ENCODE measurements at places on chromosomes 5 and 9.

DNA sequence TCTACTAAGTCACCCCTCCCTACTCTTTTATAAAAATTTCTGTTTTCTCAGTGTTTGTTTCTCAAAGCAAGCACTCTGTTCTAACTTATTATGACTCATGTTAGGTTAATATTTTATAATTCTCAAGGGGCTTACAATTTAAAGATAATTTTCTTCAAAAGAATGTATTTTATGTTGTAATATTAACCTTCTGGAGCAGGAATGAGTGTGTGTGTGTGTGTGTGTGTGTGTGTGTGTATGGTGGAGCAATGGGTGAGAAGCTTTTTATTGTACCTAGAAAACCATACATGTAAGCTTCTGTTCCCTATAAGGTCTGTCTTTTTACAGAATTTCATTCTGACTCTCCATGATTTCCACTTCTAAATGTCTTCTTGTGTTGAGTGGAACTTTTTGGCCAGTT, 63.0 kb downstream of the PBX3 start:
- DNase-seq, result no peak

DNA sequence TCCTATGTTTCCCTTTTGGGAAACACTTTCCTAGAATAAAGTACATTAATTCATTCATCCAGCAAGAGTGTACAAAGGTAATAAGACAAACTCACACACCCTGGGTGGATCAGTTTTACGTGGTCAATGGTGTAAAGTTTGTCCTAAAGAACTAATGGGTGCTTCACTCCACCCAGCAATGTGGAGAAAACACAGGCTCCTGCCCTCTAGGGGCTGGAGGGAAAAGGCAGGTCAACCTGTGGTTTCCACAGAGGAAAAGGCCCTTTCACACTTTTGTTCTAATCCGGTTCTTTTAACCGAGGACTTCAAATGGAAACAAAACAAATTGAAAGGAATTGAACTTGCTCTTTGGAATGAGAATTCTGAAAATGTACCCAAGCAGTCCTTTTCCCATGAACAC, 80.9 kb upstream of the SPOCK1 start:
- DNase-seq, result no peak

- peak; percentile 72 for DNase-seq
Measured at GRCh38 chr5:170773024-170773985, 10.2 kb upstream of the GABRP start.

- no peak for DNase-seq
Measured at GRCh38 chr5:141692533-141692888, 10.5 kb upstream of the ARAP3 start.

DNA sequence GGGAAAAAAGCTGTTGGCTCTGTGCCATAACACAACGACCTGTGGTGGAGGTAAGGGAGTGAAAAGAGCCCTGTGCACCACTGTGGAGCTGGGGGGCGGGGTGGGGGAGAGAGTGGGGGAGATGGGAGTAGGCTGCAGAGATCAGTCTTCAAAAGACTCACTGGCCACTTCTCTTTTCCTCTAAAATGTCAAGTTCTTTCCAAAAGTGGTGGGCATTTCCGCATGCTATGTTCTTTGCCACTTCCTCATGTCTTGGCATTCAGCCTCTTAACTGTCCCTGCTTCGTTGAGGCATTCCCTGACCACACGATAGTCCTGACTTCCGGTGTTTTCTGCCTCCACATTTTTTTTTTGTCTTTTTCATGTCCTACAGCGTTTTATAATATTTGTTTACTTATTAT, 2.4 kb upstream of the PPP2R2B start:
- no peak for DNase-seq

DNA sequence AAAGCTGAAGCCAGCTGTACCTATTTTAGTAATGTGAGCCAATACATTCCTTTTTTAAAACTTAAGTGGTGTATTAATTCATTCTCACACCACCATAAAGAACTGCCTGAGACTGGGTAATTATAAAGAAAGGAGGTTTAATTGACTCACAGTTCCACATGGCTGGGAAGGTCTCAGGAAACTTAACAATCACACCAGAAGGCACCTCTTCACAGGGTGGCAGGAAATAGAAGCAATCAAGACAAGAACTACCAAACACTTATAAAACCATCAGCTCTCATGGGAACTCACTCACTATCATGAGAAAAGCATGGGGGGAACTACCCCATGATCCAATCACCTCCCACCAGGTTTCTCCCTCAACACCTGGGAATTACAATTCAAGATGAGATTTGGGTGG, 21.0 kb downstream of the ESM1 start:
- DNase-seq, result no peak

DNA sequence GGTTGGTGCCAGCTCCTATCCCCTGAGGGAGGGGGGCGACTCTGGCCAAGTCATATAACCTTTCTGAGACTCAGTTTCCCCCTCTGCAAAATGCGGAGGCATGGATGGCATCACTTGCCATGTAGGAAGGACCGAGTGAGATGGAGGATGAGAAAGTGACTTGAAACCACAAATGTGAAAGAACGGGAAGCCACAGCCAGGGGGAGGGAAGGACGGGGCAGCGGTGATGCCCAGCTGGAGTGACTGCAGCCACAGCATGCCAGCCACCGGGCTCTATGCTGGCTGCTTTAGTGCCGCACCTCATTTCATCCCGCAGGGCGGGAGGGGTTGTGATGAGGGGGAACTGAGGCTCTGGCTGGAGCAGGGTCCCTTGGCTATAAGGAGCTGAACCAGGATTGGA, 74.5 kb downstream of the HMCN2 start:
- no peak for DNase-seq

GRCh38 chr5:407051-407450, 35.9 kb upstream of the EXOC3 start:
- no peak for DNase-seq

- DNase-seq, result no peak
Measured at GRCh38 chr9:97526895-97527575, 25.6 kb downstream of the TMOD1 start.

GRCh38 chr5:136212252-136212721, 19.3 kb upstream of the SMIM32 start:
- peak; percentile 39 for DNase-seq

DNA sequence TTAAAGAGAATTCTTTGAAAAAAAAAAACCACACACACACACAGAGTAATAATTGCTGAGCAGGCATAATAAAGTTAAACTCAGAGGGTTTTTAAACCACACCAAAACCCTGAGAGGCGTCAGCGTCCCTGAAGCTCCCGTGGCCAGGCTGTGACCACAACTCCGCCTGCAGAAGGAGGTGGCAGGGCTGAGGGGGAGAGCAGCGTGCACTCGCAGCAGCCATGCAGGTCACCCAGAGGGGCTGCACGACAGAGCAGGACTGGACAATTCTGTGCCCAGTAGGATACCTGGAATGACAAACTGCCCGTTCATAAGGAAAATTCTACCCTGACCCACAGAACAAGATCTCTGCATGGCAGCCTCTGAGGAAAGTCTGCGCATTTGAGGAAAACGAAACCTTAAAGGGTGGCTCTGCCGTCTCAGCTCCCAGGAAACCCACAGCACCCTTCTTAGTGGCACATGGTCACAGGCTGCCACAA, 44.0 kb downstream of the ROR2 start:
- peak; percentile 41 for DNase-seq

- no peak for DNase-seq
Measured at GRCh38 chr9:109114670-109115069, 5.1 kb downstream of the TMEM245 start.

- DNase-seq, result no peak
Measured at GRCh38 chr9:106326493-106326892, 536.5 kb upstream of the ZNF462 start.

- no peak for DNase-seq
Measured at GRCh38 chr9:32092031-32092430, 292.4 kb upstream of the ACO1 start.

- no peak for DNase-seq
Measured at GRCh38 chr5:179608131-179608581, 15.3 kb downstream of the HNRNPH1 start.

DNA sequence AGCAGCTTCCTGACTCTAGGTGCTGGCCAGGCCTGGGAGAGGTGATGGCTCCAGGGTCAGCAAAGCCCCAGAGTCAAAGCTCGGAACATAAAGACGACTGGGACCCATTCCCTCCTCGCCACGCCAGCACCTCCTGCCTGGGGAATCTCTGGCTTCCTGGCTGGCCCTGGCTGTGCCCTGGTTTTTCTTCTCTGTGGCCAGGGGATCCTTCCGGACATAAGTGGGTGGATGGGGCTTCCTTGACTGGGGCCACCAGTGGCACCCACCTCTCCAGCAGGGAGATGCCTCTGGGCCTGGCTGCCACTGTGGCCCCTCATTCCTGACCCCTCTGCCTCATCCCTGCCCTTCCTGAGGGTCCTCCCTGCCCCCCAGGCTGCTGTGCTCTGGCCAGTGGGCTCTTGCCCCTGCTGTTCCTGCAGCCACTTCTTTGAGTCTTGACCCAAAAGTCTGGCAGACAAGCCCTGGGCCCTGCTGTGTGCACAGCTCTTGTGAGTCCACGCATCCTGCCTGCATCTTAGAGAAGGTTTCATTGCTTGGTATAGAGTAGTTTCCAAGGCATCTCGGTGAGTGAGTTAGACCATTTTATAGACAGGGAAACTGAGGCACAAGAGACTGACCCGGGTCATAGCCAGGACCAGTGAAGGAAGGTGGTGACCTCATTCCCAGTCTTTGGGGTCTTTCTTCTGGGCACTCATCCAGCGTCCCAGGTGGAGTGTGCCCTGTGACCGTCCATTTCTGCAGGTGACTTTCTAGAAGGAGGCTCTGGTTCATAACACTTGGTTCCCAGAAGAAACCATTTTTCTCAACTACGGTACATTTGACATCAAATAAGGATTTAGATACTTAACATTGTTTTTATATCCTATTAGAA, 17.3 kb upstream of the LPCAT1 start:
- no peak for DNase-seq

GRCh38 chr5:73921741-73922140, 295.7 kb downstream of the ARHGEF28 start:
- no peak for DNase-seq

DNA sequence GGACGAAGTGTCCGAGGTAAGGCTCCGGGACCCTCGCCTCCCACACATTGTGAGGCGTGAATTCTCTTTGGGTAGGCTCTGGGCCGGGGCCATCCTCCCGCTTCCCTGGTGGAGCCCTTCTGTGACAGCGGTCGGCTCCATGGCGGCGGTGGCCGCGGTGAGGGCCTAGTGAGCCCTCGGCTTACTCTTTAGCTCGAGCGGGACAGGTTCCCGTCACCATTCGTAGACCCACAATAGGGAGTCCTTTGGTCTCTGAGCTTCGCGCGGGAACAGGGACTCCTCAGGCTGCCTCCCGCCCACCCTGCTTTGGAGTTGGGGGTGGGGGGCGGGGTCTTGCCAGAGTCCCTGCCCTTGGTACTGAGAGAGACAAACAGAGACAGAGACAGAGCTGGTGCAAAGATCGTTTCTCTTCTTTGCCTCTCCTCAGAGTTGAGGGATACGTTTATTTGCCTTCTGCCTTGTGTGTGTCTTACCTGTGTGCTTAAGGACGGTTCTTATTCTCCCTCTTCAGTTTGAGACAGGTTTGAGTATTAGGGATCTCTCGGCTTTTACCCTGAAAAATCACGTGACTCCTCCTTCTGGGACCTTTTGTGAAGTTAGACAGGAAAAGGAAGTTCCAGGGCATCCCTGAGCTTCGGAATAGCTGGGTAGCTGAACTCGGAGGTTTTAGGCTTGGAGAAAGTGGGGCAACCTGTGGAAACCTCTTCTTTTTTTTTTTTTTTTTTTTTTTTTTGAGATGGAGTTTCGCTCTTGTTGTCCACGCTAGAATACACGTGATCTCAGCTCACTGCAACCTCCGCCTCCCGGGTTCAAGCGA, 833 bp downstream of the ANKHD1 start:
- DNase-seq, result peak; percentile 64

DNA sequence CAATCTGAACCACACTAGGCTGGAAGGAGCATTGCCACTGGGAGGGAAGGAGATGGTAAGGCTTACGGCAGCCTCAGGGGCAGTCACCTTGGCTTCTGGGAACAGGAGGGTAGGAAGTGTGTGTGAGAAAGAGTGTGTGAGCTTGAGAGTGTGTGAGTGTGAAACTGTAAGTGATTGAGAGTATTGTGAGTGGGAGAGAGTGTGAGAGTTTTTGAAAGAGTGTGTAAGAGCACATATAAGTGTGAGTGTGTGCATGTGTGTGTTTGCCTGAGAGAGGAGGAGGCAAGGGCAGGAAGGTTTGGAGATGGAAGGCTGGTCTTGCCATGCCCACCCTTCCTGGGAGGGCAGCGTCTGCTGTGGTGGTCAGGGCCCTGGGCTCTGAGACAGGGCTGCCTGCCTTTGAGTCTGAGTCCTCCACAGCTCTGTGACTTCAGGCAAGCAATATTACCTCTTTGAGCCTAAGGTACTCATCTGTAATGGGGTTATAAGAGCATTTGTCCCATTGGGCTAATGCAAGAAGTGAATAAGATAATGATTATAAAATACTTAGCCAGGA, 51.9 kb upstream of the BOD1 start:
- DNase-seq, result no peak

GRCh38 chr9:2967766-2968165, 123.9 kb upstream of the PUM3 start:
- DNase-seq, result no peak

DNA sequence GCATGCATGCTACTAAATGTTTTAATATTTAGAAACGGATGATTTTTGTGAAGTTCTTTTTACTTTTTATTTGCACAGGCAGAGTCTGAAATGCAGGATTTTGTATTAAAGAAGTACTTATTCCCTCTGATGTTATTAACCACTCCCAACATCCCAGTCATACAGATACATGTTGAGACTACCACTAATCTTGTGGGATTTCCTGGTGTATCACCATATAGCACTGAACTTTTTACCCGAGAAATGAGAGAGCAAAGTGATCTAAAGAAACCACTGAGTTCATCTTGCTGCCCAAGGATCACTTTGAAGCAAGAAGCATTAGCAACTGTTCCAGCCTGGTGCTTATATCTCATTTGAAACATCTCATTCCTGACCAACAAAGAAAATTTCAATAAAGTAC, 443.8 kb downstream of the BNC2 start:
- no peak for DNase-seq

- no peak for DNase-seq
Measured at GRCh38 chr5:146697211-146697610, 181.2 kb upstream of the GPR151 start.

DNA sequence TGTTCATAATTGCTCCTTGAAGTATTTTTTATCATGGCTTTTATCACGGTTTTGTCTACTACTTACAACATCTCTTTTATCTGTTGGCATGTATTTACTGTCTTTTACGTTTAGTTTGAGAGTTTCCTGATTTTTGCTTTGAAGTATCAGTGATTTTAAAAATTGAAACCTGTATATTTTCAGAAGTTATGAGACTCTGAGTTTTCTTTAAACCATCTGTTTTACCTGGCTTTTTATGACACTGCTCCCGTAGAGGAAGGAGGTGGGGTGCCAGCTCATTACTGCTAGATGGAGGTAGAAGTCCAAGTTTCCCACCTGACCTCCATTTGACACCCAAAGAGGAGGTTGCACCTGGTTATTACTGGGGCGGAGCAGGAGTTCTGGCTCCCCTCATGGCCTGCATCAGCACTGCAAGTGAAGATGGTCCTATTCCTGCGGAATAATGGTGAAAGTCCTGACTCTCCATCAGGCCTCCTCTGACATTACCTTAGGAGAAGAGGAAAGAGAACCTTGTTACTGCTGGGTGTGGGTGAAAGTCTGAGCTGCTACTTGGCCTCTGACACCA, 10.0 kb upstream of the ZNF131 start:
- peak; percentile 38 for DNase-seq

GRCh38 chr9:127090341-127090985, 32.0 kb downstream of the ANGPTL2 start:
- no peak for DNase-seq

GRCh38 chr5:158519433-158520021, 580.2 kb downstream of the EBF1 start:
- no peak for DNase-seq

GRCh38 chr9:76510041-76510440, 51.1 kb downstream of the GCNT1 start:
- DNase-seq, result no peak

- no peak for DNase-seq
Measured at GRCh38 chr5:116864157-116864837, 289.7 kb upstream of the SEMA6A start.
